ENCODE measurements at places on chromosomes 2 and 18.

DNA sequence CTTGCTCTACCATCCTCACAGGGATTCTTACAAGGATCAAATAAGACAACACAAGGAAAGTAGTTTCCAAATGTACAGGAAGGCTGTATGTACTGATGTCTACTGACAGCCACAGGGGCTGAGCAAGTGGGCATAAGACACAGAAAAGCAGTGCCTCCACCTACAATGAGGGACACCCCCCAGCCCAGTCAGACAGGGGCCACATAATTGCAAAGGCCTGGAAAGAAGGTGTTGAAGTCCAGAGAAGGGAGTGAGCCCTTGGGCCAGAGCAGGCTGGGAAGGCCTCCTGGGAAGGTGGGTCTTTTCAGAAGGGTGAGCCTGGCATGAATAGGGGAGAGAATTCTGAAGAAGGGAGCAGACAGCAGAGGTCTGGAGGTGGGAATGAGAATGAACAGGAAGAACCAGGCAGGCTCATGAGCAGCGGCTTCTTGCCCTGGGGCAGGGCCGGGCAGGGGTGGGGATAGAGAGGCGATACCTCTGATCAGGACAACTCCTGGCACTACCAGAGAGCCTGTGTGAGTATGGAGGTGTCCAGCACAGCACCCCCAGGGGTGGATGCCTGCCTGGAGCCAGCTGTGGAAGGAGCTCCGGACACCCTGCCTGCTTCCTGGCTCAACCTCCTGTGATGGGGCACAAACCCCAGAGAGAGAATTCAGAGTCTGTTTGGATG is 30.1 kb downstream of the HS1BP3 start:
- DNase-seq = no peak

GRCh38 chr18:22935431-22935830 is 2.3 kb downstream of the RBBP8 start:
- no peak for DNase-seq

GRCh38 chr2:55986700-55987440 is 63.3 kb upstream of the EFEMP1 start:
- DNase-seq = no peak

GRCh38 chr18:62499263-62499650 is 23.6 kb upstream of the ZCCHC2 start:
- no peak for DNase-seq

GRCh38 chr2:171811245-171811628 is 82.8 kb downstream of the SLC25A12 start:
- peak; percentile 61 for DNase-seq

- no peak for DNase-seq
Measured at GRCh38 chr2:30631051-30631671, 176.1 kb downstream of the CAPN13 start.

DNA sequence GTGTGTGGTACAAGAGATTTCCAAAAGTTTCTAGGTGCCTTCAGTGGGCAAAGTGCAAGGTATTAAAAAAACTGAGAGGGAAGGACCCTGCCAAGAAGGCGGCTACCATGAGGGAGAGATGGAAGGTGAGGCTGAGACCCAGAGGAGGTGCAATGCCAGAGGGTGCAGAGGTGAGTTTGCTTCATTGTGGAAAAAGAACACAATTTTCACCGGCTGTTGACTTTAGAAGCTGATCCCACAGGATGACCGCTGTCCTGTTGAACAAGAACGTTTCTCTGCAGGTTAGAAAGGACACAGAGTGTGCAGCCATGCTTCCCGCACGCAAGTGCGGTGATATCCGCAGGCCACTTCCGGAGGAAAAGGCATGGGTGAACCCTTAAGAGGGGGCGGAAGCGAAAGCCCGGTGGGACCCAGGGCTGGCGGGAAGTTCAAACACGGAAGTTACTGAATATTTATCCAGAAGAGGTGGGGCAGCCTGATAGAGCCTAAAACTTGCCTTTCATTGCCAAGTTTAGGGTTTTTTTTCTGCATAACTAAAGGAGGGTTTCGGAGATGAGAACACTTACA is 16.6 kb downstream of the SP110 start:
- no peak for DNase-seq

DNA sequence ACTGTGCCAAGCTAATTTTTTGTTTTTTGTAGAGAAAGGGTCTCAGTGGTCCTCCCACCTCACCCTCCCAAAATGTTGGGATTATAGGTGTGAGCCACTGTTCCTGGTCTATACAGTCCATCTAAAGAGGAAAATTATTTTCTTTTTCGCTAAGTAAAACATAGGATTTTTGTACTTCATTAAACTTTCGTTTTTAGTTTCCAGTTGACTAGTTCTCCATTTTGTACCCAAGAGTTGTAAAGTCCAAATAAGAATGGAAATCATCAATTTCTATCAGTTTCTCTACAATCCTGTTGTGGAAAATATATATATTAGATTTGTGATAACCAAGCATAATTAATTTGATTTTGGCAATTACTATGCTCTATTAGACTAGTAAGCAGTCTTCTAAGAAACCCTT is 156.4 kb downstream of the BABAM2 start:
- no peak for DNase-seq

GRCh38 chr18:45916302-45916701 is 50.8 kb downstream of the EPG5 start:
- no peak for DNase-seq
